ENCODE measurements at places on chromosomes 4 and X.

DNA sequence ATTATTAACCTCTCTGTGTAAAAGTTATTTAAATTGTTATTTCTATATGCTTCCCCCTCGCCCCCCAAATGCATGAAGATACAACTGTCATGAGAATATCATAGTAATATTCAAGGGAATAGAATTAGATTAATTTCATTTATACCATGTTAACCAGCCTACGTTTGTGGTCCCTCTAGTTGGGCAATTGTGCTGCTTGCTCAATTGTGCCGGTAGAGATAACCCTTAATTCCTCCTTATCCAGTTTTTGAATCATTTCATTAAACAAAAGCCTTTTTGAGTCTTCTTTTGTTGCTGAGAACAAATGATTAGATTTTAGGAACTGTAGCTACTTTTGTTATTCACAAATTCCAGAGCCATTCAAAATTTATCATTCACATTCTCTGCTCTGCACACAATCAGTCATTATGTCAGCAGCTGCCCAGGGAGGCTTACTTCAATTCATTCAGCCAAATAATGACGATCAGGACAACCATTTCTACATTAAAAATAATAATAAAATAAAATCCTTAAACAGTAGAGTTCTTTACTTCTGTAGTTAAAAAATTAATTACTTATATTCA, 98.1 kb downstream of the ADGRL3 start:
- DNase-seq: no peak

- DNase-seq: no peak
These were observed 110.5 kb upstream of the FAM47C start for GRCh38 chrX:36897690-36898089.

GRCh38 chrX:40945361-40945713, 139.9 kb upstream of the USP9X start:
- DNase-seq: no peak

DNA sequence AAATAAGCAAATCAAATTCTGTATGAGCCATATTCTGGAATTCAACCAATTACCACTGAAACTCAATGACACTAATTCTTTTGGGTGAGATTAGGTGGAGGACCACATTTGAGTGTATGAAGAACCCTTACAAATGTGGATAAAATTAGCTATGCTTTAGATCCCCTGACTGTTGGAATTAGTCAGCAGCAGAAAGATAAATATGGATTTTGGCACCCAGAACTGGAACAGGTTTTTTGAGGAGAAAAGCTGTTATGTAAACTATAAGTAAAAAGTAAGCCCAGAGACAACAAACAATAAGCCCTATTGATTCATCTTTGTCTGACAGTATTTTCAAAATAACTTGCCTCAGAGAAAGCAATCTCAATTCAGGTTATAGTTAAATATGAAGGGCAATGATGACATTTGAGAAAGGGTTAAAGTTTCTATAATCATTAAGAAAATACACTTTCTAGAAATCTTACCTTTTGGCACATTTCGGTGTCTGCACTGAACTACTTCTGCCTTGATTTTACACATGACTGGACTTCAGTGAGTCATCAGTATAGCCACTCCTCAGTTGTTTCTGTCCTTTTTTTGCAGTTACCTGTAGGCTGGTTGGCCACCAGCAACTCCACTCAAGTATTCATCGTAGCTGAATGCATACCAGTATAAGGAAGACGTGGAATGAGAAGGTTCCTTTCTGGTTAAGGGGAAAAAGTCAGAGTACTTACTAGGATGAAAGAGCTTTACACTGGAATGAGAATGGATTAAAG, 80.0 kb downstream of the KCTD8 start:
- DNase-seq: no peak

- DNase-seq: no peak
These were observed 22.0 kb downstream of the RGS12 start for GRCh38 chr4:3314706-3315260.

DNA sequence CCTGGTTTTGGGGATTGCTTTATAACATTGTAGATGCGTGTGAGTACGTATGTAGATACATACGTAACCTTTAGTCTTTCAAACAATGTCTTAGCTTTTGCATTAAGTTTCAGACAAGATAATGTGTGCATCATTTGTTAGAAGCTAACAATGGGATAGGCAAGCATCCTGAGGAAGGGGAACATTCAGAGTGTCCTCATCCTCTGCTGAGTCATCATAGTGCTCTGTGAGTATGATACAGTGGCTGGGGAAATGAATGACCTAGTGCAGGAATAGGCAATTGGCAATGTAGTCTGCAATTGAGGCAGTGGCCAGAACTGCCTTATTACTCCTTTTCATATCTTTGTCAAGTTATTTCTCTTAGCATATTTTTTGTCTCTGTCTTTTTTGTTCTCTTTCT, 7.3 kb downstream of the NAP1L5 start:
- DNase-seq: no peak

- DNase-seq: no peak
These were observed 54.5 kb downstream of the FHDC1 start for GRCh38 chr4:152990471-152991131.

DNA sequence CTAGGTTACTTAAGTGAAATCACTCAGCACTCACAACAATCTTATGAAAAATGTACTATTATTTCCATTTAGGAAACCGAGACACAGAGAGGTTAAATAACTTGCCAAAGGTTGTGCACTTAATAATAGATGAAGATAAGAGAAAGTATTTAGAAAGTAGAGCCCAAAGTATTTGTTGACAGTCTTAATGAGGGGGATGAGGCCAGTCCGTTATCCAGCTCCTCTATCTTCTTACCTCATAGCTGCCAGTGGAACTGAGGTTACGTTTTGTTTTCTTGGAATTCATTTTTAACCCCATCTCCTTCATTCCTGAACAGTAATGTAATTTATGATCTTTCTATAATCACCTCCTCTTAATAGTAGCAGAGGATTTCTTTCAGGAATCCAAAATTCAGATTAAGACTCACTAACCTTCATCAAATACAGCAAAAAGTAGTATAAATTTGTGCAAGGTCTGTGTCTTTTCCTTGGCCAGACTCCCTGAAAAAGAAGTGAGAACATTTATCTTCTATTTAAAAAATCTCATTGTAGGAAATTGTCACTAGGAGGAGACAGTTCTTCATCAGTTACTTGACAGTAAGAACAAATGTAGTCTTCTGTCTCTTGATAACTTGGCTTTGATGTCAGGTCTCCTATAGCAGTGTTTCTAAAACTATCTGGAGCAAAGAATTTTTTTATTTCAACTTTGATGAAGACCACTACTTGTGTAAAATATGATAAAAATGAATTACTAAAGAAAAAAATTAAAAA, 35.5 kb downstream of the F8 start:
- peak; percentile 2 for DNase-seq

- DNase-seq: no peak
These were observed 19.3 kb downstream of the GPR143 start for GRCh38 chrX:9746148-9746888.
